ENCODE measurements at places on chromosomes 7 and 10.

DNA sequence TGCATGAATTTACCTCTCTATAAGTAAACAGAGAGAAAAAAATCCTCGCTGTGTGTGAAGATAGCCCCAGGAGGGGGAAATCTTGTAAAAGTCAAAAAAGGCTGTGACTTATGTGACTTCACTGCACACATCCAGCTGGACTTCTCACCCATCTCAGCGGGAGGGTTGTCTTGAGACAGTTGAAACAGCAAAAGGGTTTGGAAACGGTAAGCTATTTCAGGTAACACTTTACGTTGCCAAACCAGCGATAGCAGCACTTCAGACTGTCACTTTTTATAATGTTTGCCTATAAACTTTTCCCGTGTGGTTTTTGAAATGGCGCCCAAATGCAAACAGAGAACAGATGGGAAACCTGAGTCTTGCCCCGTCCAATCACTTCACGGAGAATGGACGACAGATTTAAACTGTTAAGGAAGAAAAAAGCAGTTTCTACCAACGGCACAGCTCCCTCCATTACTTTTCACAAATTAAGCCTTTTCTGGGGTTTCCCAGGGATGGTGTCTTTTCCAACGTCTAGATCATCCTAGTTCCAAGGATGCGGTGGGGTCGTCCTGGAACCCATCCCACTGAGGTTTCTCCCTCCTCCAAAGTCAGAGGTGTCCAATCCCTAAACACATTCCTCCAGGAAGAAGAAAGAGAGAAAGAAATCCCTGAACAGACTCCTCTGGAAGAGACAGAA, 25.2 kb downstream of the FGFR2 start:
- DNase-seq, result no peak

GRCh38 chr10:88500656-88501055, 82.5 kb downstream of the RNLS start:
- no peak for DNase-seq

GRCh38 chr10:80170026-80170425, 35.3 kb downstream of the ANXA11 start:
- DNase-seq, result no peak

DNA sequence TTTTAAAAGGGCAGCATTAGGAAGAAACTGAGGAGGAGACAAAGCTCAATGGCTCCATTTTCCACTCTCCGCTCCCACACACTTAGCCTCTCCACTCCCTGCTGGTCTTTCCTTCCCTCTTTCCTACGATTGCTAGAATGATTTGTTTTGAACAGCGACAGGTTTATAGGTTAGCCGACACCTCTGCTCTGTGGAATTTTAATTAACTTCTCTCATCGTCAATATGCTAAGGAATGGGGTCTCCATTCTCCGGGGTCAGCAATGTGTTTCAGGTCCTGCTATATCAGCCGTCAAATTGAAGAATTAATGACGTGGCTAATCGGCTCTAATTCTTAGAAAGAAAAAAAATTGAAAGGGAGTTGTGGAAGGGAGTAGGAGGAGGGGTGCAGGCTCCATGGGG, 28.9 kb downstream of the FBXW4 start:
- DNase-seq, result no peak

- no peak for DNase-seq
Measured at GRCh38 chr7:109939207-109939606, 1151.7 kb upstream of the LRRN3 start.

DNA sequence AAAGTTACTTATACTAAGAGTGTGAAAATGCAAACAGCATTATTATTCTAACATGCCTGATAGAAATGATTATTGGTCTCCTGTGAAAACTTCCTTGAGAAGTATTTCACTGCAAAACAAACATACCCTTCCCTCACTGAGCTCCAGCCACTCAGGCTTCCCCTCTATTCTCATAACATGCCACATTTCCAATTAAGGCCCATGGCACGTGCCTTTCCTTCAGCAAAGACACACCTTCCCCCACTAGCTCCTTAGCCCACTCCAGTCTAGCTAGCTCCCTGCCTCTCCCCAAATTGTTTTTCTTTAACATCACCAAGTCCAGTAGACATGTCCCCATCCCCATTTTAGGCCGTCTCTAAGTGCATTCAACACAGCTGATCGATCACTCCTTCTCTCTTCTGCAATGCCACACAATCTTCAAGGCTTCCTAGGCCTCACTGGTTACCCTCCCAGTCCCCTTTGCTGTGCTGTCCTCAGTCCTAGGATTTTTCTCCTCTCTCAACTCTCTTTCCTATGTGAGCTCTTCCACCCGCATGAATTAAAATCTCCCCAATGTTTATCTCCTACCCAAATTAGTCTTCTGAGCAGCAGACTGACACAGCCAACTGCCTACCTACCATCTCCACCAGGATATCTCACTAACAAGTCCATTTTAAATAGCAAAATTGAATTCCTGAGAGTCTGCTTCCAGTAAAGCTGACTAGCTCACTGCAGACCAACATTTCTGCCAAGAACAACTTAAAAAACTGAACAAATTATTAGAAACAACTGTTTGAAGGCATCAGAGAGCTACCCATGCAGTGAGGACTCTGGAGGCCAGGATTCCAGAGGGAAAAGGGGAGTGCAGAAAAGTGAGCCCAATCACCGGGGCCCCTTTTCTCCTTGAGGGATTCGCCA, 11.9 kb downstream of the CYTH3 start:
- no peak for DNase-seq

DNA sequence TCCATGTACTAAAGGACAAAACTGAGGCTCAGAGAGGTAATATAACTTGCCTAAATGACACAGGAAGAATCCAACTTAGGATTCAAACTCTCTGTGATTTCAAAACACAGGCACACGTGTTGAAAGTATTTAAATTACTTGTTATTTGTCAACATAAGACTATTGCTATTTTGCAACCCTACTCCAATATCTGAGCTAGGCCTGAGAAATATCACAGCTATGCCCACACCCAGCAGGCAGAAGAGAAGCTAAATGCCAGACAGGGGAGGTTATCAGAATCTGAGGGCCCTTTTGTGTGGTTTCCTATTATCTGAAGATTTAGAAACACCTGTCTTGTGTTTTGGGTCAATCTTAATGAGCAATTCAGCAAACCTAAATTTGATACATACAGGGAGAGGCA, 204.3 kb downstream of the ANK3 start:
- DNase-seq, result peak; percentile 91

DNA sequence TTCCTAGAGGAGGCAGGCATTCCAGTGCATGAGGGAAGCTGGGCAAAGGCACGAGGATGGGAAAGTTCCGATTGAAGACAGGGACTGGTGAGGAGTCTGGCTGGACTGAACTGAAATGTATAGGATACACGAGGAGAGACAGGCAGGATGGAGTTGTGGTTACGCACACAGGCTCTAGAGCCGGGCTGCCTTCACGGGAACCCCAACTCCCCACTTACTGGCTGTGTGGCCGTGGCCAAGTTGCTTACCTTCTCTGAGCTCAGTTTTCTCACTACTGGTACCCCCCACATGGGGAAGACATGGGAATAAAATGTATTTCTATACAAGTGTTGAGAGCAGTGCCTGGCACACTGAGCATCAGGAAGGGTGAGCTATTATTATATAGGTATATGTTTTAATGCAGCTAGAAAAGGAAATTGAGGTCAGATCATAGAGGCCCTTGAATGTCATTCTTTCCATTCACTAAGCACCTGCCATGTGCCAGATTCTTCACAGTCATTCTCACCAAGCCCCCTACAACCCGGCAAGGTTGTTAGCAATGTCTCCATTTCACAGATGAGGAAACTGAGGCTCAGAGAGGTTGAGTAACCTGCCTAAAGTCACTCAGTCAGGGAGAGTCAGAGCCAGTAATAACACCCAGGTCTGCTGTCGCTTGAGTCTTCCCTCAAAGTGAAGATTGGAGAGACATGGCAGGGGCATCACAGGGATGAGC, 9.7 kb downstream of the CHST3 start:
- no peak for DNase-seq

GRCh38 chr10:114779803-114780576, 41.6 kb upstream of the FHIP2A start:
- peak; percentile 77 for DNase-seq

- DNase-seq, result no peak
Measured at GRCh38 chr10:59037018-59037389, 139.4 kb upstream of the PHYHIPL start.

DNA sequence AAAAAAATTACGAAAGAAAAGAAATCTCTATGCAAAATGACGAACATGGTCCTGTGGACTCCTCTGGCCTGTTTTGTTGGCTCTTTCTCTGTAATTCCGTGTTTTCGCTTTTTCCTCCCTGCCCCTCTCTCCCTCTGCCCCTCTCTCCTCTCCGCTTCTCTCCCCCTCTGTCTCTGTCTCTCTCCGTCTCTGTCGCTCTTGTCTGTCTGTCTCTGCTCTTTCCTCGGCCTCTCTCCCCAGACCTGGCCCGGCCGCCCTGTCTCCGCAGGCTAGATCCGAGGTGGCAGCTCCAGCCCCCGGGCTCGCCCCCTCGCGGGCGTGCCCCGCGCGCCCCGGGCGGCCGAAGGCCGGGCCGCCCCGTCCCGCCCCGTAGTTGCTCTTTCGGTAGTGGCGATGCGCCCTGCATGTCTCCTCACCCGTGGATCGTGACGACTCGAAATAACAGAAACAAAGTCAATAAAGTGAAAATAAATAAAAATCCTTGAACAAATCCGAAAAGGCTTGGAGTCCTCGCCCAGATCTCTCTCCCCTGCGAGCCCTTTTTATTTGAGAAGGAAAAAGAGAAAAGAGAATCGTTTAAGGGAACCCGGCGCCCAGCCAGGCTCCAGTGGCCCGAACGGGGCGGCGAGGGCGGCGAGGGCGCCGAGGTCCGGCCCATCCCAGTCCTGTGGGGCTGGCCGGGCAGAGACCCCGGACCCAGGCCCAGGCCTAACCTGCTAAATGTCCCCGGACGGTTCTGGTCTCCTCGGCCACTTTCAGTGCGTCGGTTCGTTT, 83.5 kb upstream of the SLF2 start:
- no peak for DNase-seq

DNA sequence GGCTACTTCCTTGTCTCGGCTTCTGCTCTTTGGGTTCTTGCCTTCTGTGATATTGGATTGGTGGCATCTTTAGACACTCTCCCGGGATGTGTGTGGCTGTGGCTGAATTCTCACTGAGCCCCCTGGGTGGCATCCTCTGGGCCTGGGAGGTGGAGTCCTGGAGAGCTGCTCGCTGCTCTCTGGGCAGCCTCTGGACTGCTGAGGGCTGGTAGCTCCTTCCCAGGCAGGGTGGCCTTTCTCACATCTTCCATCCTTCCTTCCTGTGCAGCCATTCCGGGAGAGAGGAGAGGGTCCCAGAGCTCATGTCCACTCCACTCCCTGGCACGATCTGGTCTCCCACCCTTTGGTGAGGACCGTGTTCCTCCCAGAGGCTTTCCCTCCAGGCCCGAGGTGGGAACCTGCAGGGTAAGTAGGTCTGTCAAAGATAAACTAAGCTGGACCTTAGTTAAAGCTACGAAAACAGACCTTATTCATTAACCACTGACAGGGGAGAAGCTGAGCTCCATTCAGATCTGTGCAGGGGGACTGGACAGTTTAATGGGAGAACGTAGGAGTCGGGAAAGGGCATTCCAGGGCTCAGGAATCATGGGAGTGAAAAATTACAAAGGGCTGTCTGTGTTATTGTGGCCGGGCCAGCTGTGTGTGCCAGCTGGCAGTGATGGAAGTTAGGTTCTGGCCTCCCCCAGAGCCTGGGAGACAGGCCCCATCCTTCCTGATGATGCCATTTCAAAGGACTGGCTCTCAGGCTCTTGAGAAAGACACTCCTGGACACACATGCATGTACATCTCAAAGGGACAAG, 8.7 kb downstream of the ATP6V0E2 start:
- no peak for DNase-seq

- DNase-seq, result peak; percentile 56
Measured at GRCh38 chr10:91909117-91909677, at the start of gene FGFBP3. FGFBP3 (minus strand) TSS chr10:91909486; CDS start chr10:91908969, 517 bp downstream.

GRCh38 chr7:54874804-54875203, 115.8 kb upstream of the SEC61G start:
- no peak for DNase-seq

GRCh38 chr10:90461437-90462155, 396.2 kb downstream of the HTR7 start:
- no peak for DNase-seq

- no peak for DNase-seq
Measured at GRCh38 chr10:100740476-100741377, 4.7 kb upstream of the PAX2 start.

- DNase-seq, result no peak
Measured at GRCh38 chr10:108375691-108376090, 1211.2 kb upstream of the SORCS1 start.

DNA sequence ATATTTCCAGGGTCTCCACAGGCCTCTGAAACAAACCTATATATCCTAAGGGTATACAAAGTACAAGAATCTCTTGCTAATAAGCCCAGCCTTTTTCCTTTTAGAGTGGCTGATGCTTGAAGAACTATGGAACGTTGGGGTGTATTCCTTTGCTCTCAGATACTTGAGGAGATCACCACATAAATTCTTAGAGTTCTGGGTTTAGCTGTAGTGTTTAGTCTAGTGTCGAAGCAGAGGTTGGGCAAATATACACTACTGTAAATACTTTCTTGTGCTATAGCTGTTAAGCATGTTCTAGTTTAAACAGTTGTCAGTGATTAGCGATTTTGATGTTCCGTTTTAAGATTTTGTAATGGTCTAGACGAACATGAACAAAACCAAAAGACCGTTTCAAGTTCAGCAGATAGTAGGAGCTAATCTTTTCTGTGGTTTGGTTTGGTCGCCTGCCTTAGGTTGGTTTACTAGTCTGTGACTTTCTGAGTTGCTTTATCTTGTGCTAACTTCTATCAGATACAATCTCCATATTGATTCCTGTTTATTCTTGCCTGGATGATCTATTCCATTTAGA, 229.6 kb downstream of the NSUN6 start:
- DNase-seq, result no peak

- no peak for DNase-seq
Measured at GRCh38 chr7:84207025-84207424, 12.4 kb upstream of the SEMA3A start.

- no peak for DNase-seq
Measured at GRCh38 chr7:96819111-96819700, 109.6 kb upstream of the SEM1 start.

- DNase-seq, result no peak
Measured at GRCh38 chr10:80870282-80870681, 332.6 kb downstream of the SH2D4B start.

DNA sequence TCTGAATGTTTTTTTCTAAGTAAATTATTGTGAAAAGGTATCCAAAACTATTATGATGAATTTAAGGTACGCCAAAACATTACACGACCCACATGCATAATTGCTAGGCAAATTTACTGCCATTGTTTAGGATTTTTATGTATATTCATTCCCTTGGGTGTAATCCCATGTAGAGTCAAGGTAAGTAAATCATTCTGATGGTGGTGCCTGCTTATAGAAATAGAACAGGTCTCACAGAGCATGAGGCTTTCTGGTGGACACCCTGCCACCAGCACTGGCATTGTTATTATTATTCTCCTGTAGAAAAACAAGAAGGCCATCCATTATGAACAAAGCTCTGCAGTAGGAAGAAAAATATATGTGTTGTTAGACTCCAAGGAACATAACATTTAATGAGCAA, 111.7 kb upstream of the ZNF804B start:
- no peak for DNase-seq

- no peak for DNase-seq
Measured at GRCh38 chr10:124037784-124038183, 55.6 kb downstream of the CHST15 start.
